ENCODE measurements at places on chromosomes 5 and 9.

- peak; percentile 67 for DNase-seq
Measured at GRCh38 chr5:171633776-171634470, 151.7 kb upstream of the SMIM23 start.

DNA sequence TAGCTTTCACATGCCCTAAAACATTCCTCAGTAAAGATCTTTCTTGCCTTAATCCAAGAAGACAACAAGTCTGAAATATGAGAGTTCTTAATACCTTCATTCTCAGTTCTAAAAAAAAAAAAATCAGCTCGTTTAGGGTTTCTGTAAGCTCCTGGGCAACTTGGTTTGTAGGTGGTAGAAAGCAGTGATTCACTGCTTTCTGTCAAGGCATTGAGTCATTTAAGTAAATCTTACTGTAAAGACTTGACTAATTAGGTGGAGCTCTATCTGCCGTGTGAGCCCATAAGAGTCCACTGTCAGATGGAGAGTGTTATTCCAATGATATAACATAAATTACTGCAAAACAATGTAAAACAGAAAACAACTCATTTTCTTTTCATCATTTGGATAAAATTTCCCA, 56.1 kb upstream of the MAST4 start:
- no peak for DNase-seq

DNA sequence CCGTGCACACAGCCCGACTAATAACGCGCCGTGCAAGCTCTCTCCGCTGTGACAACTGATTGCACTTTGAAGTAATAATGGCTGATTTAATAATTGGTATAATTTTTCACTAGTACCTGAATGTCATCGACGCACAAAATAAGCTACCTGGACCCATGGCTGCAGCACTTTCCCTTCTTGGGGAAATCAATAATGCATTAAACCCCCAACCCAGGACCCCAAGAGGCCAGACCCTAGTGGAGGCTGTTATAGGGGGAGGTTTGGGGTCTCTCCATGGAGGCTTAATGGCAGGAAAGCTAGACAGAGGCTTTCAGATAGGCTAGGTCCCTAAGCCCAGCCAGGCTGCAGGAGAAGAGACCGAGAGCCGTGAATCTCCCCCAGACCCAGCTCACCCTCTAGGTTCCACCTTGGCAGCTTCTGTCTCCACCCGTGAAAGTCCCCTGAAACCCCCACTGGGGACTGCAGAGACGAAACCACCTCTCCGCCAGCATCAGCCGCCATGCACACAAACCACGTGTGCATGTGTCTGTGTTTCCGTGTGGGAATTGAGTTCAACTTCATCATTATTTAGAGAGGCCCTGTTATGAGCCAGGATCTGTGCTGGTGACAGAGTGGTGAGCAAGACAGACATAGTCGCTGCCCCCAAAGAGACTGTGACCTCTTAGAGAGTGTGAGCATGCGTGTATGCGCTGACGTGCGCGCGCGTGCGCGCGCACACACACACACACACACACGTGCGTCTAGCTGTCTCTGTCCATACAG, 168.6 kb upstream of the MVB12B start:
- no peak for DNase-seq

- no peak for DNase-seq
Measured at GRCh38 chr5:4348423-4348822, 752.8 kb downstream of the IRX1 start.

DNA sequence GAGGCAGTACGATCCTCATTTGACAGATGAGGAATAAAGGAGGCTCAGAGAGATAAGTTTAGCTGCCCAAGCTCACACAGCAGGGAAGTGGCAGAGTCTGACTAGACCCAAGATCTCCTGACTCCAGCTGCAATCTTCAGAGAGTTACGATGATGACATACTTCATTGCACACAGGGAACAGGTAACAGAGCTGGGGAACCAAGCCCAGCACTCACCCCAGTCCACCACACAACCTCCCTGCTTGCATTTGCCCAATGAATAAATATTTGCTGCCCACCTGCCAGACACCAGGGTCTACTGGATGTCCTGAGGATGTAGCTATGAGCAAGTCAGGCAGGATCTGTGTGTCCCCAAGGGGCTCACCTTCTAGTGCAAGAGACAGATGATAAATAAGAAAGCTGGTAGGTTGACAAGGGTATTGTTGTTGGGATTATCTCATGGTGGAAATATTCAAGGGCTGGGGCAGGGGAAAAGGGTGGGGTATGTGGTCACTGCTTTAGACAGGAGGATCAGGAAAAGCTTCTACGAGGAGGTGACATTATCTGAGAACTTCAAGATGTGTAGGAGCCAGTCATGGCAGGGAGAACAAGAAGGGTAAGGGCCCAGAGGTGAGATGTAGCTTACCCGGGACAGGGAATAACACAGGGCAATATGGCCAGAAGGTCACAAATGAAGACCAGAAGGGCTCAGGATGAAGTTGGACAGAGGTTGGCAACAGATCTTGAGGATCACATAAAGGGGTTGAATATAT, 28.6 kb upstream of the CPEB4 start:
- DNase-seq: no peak

- peak; percentile 52 for DNase-seq
Measured at GRCh38 chr5:61303346-61303745, 28.7 kb upstream of the ZSWIM6 start.

DNA sequence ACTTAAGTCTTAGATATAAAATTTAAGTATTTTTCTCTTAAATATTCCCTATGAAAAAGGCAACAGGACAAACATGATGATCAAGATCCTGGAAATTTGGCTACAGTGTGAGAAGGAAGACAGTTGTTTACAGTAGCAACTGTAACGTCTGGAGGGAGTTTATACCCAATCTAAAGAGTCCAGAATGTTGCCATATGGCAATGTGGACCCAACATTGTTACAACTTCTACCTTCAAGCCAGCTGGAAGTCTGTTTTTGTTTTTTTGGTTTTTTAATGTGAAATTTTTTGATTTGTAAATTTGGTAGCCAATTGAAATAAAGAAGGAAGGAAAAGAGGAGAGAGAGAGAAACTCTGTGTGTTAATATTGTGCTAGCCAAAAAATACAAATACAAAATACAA, 233.4 kb downstream of the CHSY3 start:
- DNase-seq: no peak

DNA sequence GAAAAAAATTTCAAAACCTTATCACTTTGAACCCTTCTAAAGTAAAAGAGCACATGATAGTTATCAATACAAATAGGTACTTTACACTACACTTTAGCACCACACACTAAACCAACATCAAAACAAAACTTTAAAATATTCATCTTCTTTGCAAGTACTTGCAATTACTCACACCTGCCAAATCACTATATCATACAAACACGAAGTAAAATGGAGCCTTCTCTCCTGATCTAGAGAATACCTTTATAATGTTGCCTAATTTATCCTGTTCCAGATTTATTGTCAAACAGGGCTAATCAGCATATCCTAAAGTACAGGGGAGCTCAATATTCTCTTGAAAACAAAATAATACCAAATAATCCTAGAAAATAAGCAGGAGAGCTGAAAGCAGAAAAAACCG, 3.0 kb downstream of the RNF145 start:
- DNase-seq: no peak

- DNase-seq: no peak
Measured at GRCh38 chr5:100110497-100110896, 424.7 kb upstream of the FAM174A start.

- DNase-seq: no peak
Measured at GRCh38 chr5:174371600-174372094, 326.1 kb downstream of the NSG2 start.

GRCh38 chr5:179323026-179323870, 22.0 kb downstream of the ADAMTS2 start:
- DNase-seq: no peak

DNA sequence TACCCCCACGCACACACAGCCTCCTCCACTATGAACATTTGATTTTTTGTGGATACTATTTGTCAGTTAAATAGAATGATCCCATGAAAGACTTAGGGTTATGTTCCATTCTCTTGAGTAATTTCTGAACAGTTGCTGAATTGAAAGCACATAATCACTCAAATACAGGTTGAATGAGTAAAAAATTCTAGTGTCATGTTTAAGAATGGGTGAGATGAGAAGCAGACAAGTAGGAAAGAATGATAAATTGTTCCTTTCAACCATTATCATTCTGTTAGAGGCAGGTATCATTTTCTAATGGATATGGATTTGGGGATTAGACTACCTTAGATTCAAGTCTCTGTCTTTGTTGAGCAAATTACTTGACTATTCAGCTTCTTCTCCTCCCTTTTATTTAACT, 19.3 kb downstream of the RAD50 start:
- DNase-seq: no peak

- DNase-seq: no peak
Measured at GRCh38 chr5:134724872-134725271, 13.5 kb upstream of the CAMLG start.

DNA sequence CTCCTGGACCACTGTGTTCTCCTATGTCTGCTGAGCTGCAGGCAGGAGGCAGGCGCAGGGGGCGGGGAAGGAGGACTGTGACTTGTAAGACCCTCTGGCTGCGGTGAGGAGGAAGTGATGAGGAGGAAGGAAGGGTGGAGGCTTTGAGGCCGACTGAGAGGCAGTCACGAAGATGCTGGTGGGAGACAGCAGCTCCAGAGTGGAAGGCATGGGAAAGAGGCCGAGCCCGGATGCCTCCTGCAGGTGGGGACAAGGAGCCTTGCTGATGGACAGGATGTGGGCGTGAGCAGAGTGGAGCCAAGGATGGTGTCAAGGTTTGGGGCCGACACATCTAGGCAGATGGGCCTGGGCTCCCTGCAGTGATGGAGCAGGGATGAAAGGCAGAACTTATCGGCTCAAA, 74.3 kb upstream of the ICE1 start:
- DNase-seq: no peak

GRCh38 chr9:108043585-108043984, 554.0 kb upstream of the KLF4 start:
- DNase-seq: no peak

DNA sequence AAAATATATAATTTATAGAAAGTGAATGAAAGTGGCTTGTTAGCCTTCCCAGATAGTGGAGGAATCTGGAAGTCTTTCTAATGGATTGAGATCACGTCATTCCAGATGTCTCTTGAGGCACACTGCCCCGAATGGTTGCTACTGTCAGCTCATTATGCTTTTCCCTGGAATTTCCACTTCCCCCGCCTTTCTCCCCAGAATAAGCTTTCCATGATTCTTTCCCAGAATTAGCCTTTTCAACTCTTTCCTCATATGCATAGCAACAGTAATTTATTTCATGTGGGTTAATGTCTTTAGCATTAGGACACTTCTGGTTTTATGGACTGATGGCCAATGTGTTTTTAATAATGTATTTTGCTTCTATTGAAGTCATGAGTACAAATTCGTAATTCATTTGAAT, 81.5 kb downstream of the PALM2AKAP2 start:
- no peak for DNase-seq

DNA sequence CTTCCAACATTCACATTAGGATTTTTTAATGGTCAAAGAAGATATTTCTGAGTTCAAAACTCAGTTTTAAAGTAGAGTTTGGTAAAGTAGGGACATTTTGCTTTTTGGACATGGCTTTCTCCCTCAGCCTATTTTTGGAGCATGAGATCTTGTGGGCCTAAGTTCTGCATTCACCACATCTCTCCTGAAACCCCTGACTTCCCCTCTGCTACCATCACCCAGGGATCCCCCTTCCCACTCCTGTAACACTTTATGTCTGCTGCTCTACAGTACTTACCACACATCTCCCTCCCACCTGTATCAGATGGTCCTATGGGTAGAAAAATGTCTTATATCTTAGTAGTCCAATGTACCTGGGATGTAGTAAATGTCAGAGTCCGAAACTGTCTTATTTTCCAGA, 48.2 kb upstream of the JAK2 start:
- peak; percentile 61 for DNase-seq

GRCh38 chr9:100581081-100581480, 3.2 kb downstream of the CAVIN4 start:
- DNase-seq: no peak

- DNase-seq: no peak
Measured at GRCh38 chr9:70883963-70884793, 237.2 kb downstream of the TRPM3 start.

- no peak for DNase-seq
Measured at GRCh38 chr5:73693573-73694061, 67.6 kb downstream of the ARHGEF28 start.

GRCh38 chr5:116536316-116537083, 38.1 kb downstream of the SEMA6A start:
- no peak for DNase-seq

DNA sequence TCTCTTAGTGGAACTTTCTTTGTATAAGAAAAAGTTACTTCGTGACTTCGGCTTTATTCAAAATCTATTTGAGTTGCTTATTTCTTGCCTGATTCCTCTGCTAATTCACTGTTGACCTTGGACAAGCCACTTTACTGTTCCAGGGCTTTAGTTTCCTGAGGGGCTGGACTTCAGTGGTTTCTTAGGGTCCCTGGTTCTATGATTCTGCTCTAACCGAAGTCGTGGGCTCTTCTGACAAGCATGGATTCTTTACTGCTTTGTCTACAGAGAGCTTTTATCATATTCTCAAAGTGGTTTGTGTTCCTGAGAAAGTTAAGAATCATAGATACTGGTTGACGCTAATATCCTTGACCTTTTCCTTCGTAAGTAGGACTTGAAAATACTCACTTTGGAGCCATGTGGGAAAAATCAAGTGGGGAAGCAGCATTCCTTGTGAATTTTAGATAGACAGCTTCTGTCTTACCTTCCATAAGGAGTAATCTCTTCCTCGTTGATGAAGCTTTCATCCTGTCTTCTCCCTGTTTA, 21.1 kb downstream of the EXOSC2 start:
- no peak for DNase-seq

DNA sequence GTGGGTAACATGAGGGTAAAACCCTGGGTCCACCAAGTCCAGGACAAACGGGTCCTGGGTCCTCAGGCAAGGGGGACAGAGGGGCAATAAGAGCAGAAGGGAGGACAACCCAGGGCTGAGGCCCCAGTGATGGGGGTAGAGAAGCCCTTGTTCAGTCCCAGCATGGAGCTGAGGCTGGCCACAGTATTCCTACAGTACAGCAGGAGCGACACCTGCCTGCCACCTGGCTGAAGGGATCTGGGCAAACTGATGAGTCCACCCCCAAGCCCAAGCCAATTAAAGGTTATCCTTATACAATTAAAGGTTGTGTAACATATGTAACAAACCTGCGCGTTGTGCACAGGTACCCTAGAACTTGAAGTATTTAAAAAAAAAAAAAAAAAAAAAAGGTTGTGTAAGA, 97.7 kb upstream of the LRRTM2 start:
- no peak for DNase-seq

DNA sequence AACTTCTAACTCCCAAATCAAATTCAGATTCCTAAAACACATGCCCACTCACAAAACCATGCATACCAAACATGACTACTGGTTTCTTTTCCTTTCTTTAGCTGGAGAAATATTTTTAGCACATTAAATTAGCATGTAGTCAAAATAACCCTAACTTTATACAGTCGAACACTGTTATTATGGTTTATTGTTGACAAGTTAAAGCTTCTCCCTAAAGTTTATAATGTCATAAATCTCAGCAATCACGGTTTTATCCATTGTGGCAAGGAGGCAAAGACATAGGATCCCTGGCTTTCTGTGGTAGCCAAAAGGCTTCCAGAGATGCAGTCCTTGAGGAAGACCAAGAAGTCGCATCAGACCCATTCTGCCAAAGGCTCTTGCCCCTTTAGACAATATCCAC, 27.5 kb downstream of the ARL15 start:
- no peak for DNase-seq

Data from suppressor macrophage (primary cell).